ENCODE measurements at places on chromosomes 3 and 15.

DNA sequence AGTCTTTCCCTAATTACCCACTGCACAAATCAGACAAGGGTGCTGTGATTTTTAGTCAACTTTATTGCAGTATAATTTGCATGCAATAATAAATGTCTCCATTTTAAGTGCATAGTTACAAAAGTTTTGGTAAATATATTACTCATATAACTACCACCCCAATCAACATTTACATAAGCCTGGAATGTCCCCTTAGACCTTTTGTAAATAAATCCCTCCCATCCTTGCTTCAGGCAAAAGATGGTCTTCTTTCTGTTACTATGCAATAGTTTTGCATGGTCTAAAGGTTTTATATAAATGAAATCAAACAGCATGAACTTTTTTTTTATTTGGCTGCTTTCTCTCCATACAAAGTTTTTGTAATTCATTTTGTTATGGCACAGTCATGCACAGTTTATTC, 235.4 kb downstream of the PYDC2 start:
- no peak for DNase-seq

DNA sequence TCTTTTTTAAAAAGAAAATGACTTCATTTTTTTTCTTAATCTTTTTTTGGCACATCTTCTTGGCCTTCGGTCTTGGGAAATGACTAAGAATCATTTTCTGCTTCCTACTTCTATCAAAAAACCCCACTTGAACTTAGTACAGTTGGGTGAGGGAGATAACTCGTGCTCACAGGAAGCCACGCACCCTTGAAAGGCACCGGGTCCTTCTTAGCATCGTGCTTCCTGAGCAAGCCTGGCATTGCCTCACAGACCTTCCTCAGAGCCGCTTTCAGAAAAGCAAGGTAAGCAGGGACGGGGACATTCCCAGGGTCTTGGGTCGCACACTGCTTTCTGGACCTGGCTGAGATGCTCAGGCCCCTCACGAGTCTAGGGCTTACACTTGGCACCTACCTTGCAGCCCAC, at the start of gene CCR4:
Gene CCR4 (plus strand): TSS at position 235 of the 402 bp plus-strand sequence. CDS start 1,779 bp downstream, outside the sequence.
- DNase-seq: no peak

- DNase-seq: no peak
These were observed 12.4 kb downstream of the GLCE start for GRCh38 chr15:69172847-69173246.

- no peak for DNase-seq
These were observed at the start of gene ABCF3 for GRCh38 chr3:184186184-184186901. ABCF3 (plus strand) TSS chr3:184186199; CDS start chr3:184186208, 9 bp downstream.

DNA sequence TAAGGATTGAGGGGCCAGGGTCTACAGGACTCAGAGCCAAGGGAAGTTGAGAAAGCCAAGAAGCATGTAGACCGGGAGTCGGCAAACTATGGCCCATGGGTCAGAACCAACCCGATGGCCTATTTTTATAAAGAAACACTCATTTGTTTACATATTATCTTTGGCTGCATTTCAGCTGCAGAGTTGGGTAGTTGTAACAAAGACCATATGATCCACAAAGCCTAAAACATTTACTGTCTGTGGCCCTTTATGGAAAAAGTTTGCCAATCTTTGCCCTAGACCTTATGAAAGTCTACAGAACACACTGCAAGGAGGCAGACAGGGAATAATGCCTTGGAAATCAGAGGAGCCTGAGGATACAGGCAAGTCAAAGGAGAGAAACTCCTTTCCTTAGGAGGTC, 63.2 kb upstream of the MNS1 start:
- DNase-seq: no peak

DNA sequence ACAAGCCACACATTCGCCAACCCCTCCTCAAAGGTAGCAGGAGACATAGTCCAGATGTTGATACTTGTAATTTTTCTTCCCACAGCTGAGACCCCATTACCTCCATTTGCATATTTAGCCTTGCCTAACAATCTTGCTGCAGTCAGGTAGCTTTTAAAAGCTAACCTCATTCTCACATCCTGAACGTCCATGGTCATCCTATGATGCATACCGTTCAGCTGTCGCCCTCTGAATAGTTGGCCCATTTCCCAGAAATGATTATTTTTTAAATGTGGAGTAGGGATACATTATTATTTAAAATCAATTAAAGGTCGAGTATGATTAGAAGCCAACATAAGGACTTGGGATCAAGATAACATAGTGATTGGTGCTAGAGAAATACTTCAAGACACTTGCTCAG, 165.0 kb downstream of the MEX3B start:
- DNase-seq: no peak

DNA sequence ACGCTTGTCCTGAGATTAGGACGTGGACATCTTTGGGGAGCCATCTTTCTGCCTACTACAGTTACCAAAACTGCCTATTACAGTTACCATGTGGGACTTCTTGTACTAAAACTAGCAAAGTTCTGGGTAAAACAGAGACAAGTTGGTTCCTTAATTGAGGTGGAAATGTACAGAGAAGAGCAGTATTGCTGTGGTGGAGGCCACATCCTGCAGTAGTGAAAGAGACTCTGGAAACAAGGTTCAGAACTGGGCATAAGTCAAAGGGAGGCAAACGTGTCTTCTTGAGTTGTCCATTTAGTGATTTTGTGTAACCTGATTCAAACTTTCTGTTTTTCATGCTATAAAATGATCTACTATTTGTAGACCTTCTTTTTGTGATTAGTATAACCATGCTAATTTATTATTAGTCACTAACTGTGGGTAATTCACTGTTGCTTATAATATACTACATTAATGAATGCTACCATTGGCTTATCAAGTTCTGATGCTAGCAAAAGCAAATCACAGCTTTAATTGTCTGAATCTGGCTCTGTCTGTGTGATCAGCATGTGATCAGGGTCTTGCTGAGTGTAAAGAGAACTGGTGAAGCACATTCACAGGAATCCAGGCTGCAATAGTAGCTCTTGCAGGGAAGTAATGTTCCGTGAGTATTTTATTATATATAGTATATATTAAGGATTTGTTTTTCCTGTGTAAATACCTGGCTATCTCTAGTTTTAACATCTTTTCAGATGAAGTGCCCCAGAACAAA, 207.9 kb upstream of the GAP43 start:
- DNase-seq: no peak

- no peak for DNase-seq
These were observed 28.4 kb downstream of the SERPINI2 start for GRCh38 chr3:167445491-167445890.

DNA sequence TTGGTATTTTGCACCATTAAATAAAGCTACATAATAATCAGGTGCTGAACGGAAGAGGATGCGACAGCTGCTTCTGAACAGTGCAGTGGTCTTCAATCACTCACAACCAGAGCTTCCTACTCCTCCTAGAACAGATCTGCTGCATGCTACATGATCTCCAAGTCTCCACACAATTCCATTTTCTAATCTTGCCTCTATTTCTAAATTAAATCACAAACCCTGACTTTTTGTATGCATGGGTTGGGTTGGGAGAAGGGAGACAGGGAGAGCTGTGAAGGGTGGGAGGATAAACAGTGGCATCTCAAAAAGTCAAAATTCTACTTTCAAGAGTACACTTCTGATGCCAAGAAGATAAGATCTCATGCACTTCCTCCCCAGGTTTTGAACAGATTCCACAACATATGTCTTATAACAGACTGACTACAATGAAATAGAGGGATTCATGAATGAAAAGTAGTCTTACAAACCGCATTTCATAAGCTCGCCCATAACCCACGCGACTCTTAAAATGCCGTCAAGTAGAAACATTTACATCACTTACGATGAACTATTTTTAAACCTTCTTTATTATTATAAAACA, 57.2 kb downstream of the CHSY1 start:
- no peak for DNase-seq

- no peak for DNase-seq
These were observed 4.2 kb upstream of the TMEM41A start for GRCh38 chr3:185502987-185503386.

DNA sequence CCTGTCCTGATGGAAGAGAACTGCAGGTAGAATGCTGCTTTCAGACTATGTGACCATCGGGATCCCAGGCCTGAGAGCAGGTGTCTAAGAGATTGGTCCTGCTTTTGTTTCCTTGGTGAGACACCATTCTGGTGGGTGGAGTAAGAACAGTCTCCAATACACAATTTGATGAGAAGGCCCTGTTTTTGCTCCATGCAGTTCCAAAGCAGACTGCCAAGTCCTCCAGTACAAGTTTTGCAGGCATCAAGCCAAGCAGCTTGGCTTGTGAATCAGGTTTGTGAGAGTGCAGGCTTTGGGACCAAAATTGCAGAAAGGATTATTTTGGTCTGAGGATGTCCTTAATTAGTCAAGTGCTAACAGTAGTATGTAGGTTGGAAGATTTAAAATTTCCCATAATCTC, 381.6 kb downstream of the FOXP1 start:
- DNase-seq: peak; percentile 17

- DNase-seq: no peak
These were observed 961.4 kb downstream of the VGLL3 start for GRCh38 chr3:86029590-86029989.

- no peak for DNase-seq
These were observed 738.0 kb downstream of the SI start for GRCh38 chr3:164340273-164340672.

DNA sequence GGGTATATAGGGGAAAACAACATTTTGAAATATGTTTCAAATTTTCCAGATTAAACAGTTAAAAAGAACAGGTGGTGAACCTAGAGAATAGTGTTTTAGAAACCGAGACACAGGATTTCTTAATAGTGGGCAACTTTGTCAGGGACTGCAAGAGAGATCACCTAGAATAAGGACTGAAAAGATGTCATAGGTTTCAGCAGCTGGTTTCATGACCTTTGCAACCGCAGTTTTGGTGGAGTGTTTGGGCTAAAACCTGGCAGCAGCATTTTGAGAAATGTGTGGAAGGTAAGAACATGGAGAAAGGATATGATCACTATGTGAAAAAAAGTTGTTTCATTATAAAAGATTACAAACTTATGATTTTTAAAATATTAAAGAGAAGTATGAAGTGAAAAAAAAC, 34.9 kb downstream of the PRKCI start:
- DNase-seq: no peak

DNA sequence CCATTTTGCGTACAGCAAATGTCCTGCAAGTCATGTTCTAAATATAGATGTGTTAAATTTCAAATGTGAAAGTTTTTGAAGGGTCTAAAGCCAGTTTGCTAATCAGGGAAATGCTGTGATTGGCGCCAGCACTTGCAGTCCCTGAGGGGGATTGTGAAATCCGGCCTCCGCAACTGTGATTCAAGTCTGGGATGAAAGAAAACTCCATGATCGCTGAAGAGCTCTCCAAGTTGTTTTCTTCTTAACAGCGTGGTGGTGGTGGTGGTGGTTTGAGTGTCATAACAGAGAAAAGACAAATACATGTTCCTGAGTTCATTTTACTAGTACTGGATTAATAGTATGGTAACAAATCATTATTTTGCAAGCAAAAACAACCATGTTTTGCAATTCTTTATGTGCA, 51.8 kb downstream of the MITF start:
- DNase-seq: no peak

GRCh38 chr3:129618186-129618820, 11.8 kb upstream of the PLXND1 start:
- DNase-seq: no peak

DNA sequence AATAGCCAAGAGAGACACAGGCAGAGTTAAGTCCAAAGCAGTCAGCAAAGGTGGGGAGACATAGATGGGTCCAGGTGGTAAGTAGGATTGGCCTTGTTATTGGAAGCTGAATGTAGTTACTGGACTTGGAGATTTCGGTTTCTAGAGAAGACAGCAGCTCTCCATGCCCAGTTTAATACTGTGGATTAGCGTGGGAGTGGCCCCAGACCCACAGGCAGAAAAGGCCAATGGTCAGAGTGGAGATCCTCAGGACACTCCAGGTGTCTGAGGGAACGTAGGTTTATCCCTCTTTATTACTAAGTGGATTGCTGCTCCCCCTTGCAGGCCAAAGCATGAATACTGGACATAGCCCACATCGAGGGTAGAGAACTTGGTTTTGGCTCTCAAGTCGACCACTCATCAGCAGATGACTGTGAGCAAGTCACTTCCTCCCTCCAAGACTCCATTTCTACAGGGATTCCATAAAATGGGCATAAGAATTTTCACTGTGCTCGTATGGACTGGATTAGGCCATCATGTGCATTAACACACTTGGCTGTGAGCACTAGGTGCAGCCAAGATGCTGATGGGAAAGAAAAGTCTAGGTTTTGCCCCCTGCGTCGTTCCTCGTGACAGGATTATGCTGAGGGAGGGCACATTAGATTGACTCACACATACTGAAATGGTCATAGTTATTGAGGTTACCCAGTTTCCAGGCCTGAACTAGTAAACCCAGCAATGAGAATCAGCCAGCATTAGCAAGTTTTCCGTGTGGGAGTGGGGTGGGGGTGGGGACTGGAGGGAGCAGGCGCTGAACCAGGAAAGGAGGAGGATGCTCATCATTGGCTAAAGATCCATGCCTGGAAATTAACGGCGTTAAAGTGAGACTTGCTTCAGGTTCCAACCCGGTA, 225.2 kb upstream of the TPRG1 start:
- peak; percentile 30 for DNase-seq
